Stimulated activated CD8-positive, alpha-beta memory T cell treated with anti-CD3 and anti-CD28 coated beads, Interleukin-2, amount 100 ng/mL, for 48 hours (primary cell): ENCODE measurements at places on chromosomes 2 and 18.

DNA sequence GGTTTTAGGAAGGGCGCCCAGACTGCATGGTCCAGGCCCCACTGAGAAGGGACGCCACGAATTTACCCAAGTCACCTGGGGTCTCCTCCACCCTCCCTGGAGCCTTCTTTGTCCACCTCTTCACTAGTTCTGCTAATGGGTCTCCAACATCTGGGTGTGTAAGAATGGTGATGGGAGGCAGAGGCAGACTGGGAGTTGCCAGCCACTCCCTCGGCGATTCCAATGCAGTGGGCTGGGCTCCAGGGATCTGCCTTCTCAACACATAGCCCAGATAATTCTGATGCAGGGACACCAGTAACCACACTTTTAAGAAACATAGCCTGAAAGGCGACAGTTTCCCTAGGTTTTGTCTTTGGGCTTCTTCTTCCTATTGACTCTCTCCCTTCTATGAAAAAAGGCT lies 39.1 kb downstream of the MRPL44 start:
- DNase-seq: no peak

- DNase-seq: no peak
Measured at GRCh38 chr2:207502577-207503198, 27.1 kb upstream of the CREB1 start.

DNA sequence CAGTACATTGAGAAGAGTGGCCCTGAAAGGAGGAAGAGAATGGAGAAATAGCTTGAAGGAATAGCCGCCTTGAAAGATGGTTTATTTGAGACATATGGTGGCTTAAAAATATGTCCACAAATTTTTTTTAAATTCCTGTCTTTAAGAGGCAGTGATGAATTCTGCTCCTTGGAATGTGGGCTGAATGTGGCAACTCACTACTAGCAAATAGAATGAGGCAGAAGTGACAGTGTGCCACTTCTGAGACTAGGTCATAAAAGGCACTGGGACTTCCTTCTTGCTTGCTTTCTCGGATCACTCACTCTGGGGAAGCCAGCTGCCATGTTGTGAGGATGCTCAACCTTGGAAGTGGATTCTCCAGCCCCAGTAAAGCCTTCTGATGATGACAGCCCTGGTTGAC lies 67.0 kb downstream of the FAM161A start:
- no peak for DNase-seq

- no peak for DNase-seq
Measured at GRCh38 chr2:34570266-34570872, 971.3 kb upstream of the FAM98A start.

- no peak for DNase-seq
Measured at GRCh38 chr2:49860170-49860569, 705.9 kb upstream of the FSHR start.

DNA sequence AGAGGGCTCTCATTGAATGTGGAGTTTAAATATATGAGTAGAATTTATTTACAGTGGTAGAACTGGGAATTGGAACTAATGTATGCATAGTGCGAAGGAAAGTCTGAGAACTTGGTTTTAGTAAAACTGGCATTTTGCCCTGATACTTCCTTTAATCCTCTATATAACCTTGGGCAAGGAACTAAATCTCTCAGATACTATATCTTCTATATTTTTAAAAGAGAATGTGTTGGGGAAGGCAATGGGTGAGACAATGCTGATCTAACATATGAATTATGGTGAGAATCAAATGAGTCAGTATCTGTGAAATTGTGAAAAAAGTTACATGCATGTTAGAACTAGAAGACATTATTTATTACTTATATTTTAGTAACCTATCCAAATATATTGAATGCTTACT lies 2109.4 kb upstream of the PIK3C3 start:
- DNase-seq: no peak

DNA sequence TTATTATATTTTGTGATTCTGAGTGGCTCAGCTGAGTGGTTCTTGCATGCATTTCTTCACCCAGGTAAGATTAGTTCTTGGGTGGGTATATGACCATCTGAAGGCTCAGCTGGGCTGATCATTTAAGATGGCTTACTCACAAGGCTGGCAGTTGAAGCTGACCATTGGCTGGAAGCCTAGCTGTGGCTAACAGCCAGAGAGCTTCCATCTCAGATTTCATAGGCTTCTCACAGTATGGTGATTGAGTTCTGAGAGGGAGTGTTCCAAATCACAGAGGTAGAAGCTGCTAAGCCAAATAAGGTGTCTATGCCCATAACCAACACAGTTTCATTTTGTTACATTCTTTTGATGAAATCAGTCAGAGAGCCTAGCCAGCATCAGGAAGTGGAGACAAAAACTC lies 117.4 kb upstream of the RPRM start:
- no peak for DNase-seq
